ENCODE measurements at places on chromosomes 4 and X. TPM values are rescaled to one million over a fixed set of nuclear protein-coding genes. Genes with fewer than 3 reads are reported as not detected.

The RHOXF2 gene
- not detected for polyA plus RNA-seq

The PABPC1L2B gene
- polyA plus RNA-seq = not detected

The MAGEC1 gene
- not detected for polyA plus RNA-seq

The SMIM20 gene
- polyA plus RNA-seq = 12.8 TPM

The PPBP gene
- 2.7 TPM for polyA plus RNA-seq

The FAT1 gene
- polyA plus RNA-seq = 307 TPM

The MTCP1 gene
- 0.65 TPM for polyA plus RNA-seq

The GYPE gene
- not detected for polyA plus RNA-seq

The EMCN gene
- not detected for polyA plus RNA-seq

The USP26 gene
- not detected for polyA plus RNA-seq

The OTUD6A gene
- polyA plus RNA-seq = not detected

The RASGEF1B gene
- 8.7 TPM for polyA plus RNA-seq

The PCDH10 gene
- polyA plus RNA-seq = not detected

The PDHA2 gene
- not detected for polyA plus RNA-seq

The EDA2R gene
- 6.9 TPM for polyA plus RNA-seq

The SPANXC gene
- polyA plus RNA-seq = not detected

The MGST2 gene
- 36.6 TPM for polyA plus RNA-seq

The WFS1 gene
- 15.5 TPM for polyA plus RNA-seq

The PRKG2 gene
- 0.14 TPM for polyA plus RNA-seq

The RRH gene
- 0.07 TPM for polyA plus RNA-seq

The FAM236B gene
- not detected for polyA plus RNA-seq

The CWH43 gene
- 0.61 TPM for polyA plus RNA-seq

The RNF175 gene
- polyA plus RNA-seq = 1.4 TPM

The UGT2B11 gene
- polyA plus RNA-seq = not detected

The PNMA6E gene
- not detected for polyA plus RNA-seq

The FRMPD4 gene
- polyA plus RNA-seq = 0.16 TPM

The GUCY1A1 gene
- 0.32 TPM for polyA plus RNA-seq

The HMX1 gene
- polyA plus RNA-seq = not detected

The KIAA1210 gene
- polyA plus RNA-seq = not detected

The CT45A2 gene
- polyA plus RNA-seq = not detected

The SLC10A4 gene
- not detected for polyA plus RNA-seq

The DACH2 gene
- polyA plus RNA-seq = 0.05 TPM

The CT45A1 gene
- not detected for polyA plus RNA-seq

Data from mammary epithelial cell (primary cell).